ENCODE measurements at places on chromosomes 3 and 15. TPM values are rescaled to one million over a fixed set of nuclear protein-coding genes. Genes with fewer than 3 reads are reported as not detected.

SLC22A13 gene
- 0.09 TPM for total RNA-seq

GOLGA8S gene
- under 0.01 TPM for total RNA-seq

PARP15 gene
- total RNA-seq = 0.17 TPM

ARGFX gene
- not detected for total RNA-seq

CIDEC gene
- not detected for total RNA-seq

ANAPC13 gene
- 92.4 TPM for total RNA-seq

ARMC8 gene
- 48.8 TPM for total RNA-seq

LMCD1 gene
- total RNA-seq = 2.9 TPM

FILIP1L gene
- total RNA-seq = 7.6 TPM

SEC22A gene
- 35.6 TPM for total RNA-seq

CLRN1 gene
- not detected for total RNA-seq

CCDC13 gene
- total RNA-seq = 0.95 TPM

C3orf22 gene
- not detected for total RNA-seq

ZNF662 gene
- total RNA-seq = 1.3 TPM

SEC62 gene
- 60.9 TPM for total RNA-seq

A4GNT gene
- total RNA-seq = not detected

GMNC gene
- total RNA-seq = not detected

ZNF620 gene
- 0.47 TPM for total RNA-seq

PYGO1 gene
- total RNA-seq = 6.3 TPM

C3orf20 gene
- total RNA-seq = not detected

ABHD14A gene
- 11.0 TPM for total RNA-seq

ADGRG7 gene
- total RNA-seq = not detected

PARP14 gene
- total RNA-seq = 46.7 TPM

KCNH8 gene
- not detected for total RNA-seq

C15orf62 gene
- total RNA-seq = not detected

TKT gene
- total RNA-seq = 951 TPM

LYZL4 gene
- not detected for total RNA-seq
